ENCODE measurements at places on chromosomes 4 and X. TPM values are rescaled to one million over a fixed set of nuclear protein-coding genes. Genes with fewer than 3 reads are reported as not detected.

ATP8A1 gene
- 32.5 TPM for total RNA-seq

TMEM33 gene
- 47.0 TPM for total RNA-seq

SPINK2 gene
- 183 TPM for total RNA-seq

GRCh38 chr4:68904786-68905185, 46.8 kb downstream of the UGT2A3 start:
- DNase-seq = no peak
- no peak overlapping the region for H3K27ac ChIP-seq
- no peak overlapping the region for H3K4me3 ChIP-seq
- no peaks in the 10 kb centered on the region for H3K27me3 ChIP-seq

DNA sequence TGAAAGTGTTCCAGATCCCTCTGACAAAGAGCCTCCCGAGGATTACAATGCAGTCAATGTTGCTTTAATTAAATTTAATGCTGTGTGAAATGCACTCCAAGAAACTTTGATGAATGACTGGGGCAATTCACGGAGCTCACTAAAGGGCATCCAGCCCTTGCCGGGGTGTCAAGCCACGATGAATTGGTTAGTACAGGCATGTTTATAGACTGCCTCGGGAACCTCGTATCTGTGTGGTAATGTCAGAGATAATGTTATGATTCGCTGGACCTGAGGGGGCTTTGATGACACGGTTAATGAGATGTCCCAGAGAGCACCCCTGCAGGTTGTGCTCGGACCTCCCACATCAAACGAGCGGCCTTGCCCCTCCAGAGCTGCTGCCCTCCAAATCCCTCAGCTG, 428.8 kb downstream of the NKX6-1 start:
- no peaks in the 10 kb centered on the region for H3K36me3 ChIP-seq
- H3K4me1 ChIP-seq = no peaks in the 10 kb centered on the region
- no peaks in the 10 kb centered on the region for H3K27me3 ChIP-seq
- H3K27ac ChIP-seq = no peak overlapping the region
- DNase-seq = no peak

GRCh38 chrX:17654116-17654515, 83.2 kb upstream of the SCML1 start:
- no peak overlapping the region for H3K27ac ChIP-seq
- DNase-seq = no peak
- H3K27me3 ChIP-seq = no peaks in the 10 kb centered on the region
- no peak overlapping the region for H3K4me3 ChIP-seq
- H3K4me1 ChIP-seq = peaks cover 3% of the 10 kb centered on the region

DNA sequence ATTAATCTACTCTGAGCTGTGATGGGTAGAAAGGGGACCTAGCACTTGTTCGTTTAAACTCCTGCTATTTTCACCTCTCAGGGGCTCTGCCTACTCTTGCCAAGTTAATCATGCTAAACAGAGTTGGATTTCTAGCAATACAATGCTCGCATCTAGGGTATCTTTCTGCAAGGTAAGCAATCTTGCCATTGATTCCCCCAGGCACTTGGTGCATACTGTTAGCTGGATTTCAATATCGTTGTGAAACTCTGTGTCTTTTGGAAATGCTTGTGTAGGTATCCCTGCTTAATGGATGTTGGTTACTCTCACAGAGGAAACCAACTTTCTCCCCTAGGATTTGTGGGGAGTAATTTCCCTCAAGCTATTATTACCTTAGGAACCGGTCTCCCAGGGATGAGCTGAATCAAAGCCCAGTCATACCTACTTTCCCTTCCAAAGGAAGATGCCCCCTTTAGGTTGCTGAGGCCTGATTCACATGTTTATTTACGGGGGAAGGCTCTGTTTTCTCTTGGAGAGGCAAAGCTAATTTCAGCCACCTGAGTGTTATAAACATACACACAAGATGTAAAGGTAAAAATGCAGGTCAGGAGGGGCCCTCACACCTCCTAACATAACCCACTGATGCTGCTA, 366.8 kb downstream of the FBXW7 start:
- no peaks in the 10 kb centered on the region for H3K4me1 ChIP-seq
- no peaks in the 10 kb centered on the region for H3K36me3 ChIP-seq
- H3K27ac ChIP-seq = no peak overlapping the region
- no peak overlapping the region for H3K4me3 ChIP-seq

DNA sequence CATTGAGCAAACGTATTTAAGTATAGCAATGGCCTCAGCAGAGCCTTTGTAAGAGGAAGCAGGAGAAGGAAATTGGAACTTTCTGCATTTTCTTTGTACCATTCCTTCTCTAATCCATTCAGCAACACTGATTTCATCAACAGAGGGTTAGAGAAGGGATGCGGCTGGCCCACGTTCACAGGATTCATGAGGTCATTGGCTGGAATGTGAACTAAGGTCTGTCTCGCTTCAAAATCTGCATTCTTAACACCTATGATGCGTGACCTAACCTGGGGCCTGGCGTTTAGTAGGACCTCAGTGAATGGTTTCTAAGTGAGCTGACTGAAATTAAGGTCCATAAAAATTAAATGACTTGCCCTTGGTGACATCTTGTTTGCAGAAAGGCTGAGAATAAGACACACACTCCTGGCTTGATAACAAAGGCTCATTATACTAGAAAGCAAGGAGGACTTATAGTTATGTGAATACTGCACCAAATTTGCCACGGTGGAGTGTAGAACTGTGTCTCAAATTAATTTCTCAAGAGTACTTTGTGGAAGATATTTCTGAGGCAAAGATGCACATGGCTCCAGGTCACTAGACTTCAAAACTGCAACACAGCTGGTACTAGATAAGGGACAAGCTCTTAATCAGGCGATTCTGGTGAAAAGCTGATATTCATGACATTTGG, 25.4 kb downstream of the FGFBP1 start:
- DNase-seq = no peak
- no peaks in the 10 kb centered on the region for H3K27me3 ChIP-seq
- H3K4me1 ChIP-seq = no peaks in the 10 kb centered on the region
- H3K36me3 ChIP-seq = no peaks in the 10 kb centered on the region
- no peak overlapping the region for H3K27ac ChIP-seq

GRCh38 chr4:153523164-153523796, 57.1 kb downstream of the TMEM131L start:
- no peak for DNase-seq
- H3K4me3 ChIP-seq = no peak overlapping the region
- H3K4me1 ChIP-seq = no peaks in the 10 kb centered on the region

DNA sequence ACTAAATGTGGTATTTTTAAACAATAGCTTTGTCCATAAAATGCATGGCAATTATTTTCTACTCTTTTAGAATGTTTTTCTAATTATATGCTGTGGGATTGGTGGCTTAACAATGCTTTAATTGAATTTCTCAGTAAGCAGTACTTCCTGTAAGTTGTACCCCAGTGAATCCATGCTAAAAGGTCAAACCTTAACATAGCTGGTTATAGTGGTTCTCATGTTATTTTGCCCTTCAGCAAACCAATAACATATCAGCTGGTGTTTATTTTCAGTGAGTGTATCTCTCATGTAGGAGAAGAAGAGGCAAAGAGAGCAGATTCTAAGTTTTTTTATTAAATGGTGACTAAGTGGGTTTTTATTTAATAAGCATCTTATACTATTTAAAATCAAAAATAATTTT, 41.5 kb downstream of the BTC start:
- H3K4me1 ChIP-seq = no peaks in the 10 kb centered on the region
- H3K4me3 ChIP-seq = no peak overlapping the region
- no peaks in the 10 kb centered on the region for H3K27me3 ChIP-seq
- DNase-seq = no peak
- H3K27ac ChIP-seq = no peak overlapping the region
- H3K36me3 ChIP-seq = no peaks in the 10 kb centered on the region

DNA sequence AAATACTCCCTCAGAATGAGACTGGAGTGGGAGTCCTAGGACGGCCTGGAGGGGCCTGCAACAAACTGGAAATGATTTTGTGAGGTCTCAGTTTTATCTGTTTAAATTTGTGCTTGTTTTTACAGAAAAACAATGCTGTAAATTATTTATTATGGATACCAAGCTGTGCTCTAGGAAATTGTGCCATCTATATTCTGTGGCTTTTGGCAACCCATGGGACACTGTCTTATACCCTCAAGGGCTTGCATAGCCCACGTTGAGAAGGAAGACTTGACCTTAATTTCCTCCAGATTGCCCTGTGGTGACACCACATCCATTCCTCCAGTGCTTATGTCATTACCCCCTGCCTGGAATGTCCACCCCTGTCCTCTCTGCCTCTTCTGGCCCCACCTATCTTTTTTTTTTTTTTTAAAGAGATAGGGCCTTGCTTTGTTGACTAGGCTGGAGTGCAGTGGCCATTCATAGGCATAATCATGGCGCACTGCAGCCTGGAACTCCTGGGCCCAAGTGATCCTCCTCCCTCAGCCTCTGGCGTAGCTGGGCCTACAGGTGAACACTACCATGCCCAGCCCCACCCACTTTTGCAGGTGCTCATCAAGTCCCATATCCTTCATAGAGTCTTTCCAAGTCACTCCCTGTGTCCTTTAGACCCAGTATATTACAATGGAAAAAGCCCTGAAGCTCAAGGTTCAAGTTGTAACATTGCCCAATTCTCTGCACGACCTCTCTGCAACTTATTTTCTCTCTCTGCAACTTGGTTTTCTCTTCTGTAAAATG, 77.4 kb downstream of the HPRT1 start:
- DNase-seq = no peak
- no peaks in the 10 kb centered on the region for H3K27me3 ChIP-seq
- H3K36me3 ChIP-seq = no peaks in the 10 kb centered on the region
- H3K4me3 ChIP-seq = no peak overlapping the region

DNA sequence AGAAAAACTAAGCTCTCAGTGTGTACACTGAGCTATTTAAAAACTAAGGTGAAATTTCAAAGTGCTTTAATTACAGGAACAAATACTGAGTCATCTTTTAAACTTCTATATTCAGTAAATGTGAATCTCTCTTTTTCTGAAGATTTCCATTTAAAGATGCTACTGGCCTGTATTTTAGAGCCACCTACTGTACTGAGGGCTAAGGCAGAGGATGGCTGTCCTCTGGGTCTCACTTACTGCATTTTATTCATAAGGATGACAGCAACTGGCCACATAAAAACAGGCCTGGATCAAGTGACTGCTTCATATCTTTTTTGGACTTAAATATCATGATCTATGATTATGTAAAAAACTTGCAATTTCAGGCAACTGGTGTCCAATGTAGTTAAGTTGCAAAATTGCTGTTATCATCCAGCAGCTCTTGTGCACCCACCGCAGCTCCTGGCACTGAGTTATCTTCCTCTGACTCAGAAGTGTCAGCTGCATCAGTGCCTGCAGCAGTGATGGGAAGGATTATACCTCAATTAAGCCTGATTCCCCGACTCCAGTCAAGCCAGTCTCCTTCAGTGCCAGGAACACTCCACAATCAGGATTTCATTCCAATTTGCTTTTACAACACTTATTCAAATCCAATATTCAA, 1073.7 kb downstream of the PDHA2 start:
- H3K36me3 ChIP-seq = no peaks in the 10 kb centered on the region
- DNase-seq = no peak

DNA sequence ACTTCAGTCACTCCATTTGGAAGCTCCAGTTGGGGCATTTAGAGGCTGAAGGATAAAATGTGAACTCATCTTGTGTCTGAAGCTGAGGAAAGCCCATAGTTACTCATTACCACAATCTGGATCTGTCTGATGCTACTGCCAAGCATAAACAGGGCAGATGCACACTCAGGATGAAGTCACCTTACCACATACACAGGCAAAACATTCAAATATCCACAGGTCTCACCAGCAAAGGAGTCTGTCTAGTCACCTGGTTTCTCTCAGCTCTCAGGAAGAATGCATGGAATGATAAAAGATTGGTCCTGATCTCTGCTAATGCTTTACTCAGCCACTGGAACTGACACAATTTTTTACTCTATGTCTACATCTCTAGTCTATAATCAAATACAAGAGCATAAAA, 13.0 kb upstream of the ODAPH start:
- no peaks in the 10 kb centered on the region for H3K4me1 ChIP-seq
- H3K27me3 ChIP-seq = no peaks in the 10 kb centered on the region
- H3K36me3 ChIP-seq = no peaks in the 10 kb centered on the region
- DNase-seq = no peak
- no peak overlapping the region for H3K27ac ChIP-seq
- no peak overlapping the region for H3K4me3 ChIP-seq
